Stimulated activated CD4-positive, alpha-beta T cell treated with anti-CD3 and anti-CD28 coated beads, Interleukin-1b, Interleukin-23, amount 100 ng/mL, for 4 hours (primary cell): ENCODE measurements at places on chromosomes 4 and X.

DNA sequence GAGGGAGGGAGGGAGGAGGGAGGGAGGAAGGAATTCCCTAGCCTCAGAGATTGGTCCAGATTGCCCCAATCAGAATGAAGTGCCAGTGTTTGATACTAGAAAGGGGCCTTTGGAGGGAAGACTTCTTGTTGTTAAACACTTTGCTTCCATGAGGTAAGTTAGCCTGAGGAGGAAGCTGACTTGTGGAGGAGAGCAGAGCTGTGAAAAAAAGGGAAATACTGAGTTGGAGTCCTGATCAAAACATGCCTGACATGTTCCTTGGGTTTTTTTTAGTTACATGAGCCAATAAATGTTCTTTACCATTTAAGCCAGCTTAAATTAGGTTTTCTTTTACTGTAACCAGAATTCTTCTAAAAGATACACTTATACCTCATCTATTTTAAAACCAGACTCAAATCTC is 57.6 kb downstream of the GSX2 start:
- DNase-seq: no peak

DNA sequence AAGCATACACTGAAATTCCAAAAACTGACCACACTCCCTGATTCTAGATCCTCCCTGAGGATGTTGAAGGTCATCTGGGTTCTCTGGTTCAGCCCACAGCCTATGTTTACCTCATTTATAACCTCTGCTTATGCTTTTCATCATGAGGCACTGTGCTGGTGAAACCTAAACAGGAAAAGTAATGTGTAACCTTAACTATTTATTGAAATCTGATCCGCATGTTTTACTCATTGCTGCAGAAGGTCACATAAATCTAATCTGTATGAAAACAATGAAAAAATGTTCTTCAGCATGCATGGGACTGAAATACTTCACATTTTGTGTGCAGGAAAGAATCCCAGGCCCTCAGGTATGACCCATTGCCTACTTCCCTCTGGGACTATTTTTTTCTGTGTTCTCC is 30.3 kb downstream of the UCHL1 start:
- no peak for DNase-seq

- DNase-seq: no peak
Observed at GRCh38 chr4:188016754-188017153, 21.2 kb downstream of the ZFP42 start.

DNA sequence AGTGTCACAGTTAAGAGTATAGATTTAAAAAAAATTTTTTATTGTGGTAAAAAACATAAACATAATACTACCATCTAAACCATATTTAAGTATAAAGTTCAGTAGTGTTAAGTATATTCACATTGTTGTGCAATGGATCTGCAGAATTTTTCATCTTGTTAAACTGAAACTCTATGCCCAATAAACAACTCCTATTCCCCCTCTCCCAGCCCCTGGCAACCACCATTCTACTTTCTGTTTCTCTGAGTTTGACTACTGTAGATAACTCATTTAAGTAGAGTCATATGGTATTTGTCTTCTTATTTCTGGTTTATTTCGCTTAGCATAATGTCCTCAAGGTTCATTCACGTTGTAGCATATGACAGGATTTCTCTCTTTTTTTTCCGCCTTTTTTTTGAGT is 112.4 kb downstream of the PTTG2 start:
- DNase-seq: no peak

GRCh38 chr4:7168106-7168505 is 24.2 kb upstream of the SORCS2 start:
- no peak for DNase-seq

DNA sequence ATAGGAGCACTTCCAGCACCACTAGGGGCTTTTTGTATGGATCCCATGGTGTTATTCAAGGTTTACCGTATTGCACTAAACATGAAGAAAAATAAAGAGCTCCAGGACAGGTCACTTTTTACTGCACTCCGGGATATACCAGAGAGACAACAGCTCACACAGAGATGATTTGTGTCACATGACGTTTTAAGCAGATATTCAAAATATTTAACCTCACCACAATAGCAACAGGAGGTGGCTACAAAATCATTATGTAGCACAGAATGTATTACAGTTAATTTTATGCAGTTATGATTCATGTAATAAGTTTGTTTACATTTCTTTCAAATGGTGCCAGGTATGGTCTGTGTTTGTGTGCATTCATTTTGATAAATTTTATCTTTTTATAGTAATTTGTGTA is 100.6 kb downstream of the LUZP4 start:
- DNase-seq: no peak

GRCh38 chr4:41525129-41525528 is 12.8 kb upstream of the LIMCH1 start:
- DNase-seq: no peak

DNA sequence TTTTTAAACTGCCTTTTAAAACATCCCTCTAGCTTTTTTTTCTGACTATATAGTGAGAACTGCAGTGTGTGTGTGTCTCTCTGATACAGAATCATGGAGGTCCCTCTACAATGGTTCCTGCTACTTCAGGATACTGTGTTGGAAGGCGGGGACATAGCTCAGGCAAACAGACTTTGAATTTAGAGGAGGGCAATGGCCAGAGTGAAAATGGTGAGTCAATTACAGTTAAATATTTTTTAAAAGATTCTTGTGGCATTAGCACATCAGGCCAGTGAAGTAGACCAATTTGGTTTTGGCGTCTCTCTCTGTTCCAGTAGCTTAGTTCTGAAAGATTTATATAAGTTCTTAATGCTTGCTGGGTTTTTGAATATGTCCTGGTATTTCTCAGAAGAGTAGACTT is 47.1 kb downstream of the ALG13 start:
- DNase-seq: no peak

DNA sequence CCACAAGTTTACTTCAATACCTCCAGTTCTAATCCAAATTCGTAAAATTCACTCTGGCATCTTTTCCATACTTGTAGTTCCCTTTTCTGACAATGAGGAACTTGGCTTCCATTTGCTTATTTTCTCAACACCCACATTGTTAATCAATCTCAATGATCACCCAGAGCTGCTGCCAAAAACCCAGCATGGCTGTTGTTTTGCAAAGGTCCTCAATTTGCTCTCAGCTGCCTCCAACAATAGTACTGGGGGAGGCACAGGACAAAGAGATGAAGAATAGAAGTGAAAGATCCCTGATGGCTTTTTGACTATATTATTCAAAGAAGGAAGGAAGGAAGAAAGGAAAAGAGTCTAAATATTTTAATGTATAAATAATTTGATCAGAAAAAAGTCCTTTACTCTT is 847.8 kb downstream of the RAPGEF2 start:
- no peak for DNase-seq
